ENCODE measurements at places on chromosomes 5 and 9.

DNA sequence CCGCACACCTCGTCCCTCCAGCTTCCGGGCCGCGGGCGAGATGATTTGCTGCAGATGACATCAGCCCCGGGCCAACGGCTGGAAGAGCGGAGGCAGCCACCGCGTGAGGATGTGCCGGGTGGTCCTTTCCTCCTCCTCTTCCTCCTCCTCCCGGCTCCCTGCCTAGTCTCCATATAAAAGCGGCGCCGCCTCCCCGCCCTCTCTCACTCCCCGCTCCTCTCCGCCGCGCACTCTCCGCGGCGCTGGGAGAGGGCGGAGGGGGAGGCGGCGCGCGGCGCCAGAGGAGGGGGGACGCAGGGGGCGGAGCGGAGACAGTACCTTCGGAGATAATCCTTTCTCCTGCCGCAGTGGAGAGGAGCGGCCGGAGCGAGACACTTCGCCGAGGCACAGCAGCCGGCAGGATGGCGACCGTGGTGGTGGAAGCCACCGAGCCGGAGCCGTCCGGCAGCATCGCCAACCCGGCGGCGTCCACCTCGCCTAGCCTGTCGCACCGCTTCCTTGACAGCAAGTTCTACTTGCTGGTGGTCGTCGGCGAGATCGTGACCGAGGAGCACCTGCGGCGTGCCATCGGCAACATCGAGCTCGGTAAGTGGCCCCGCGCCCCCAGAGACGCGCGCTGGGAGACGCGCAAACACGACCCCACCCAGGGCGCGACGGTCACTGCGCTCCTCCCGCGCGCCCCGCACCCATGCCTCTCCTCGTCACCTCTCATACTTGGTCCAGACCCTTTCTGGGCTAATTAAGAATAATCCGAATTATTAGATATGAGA is at the start of gene MAP1B:
Gene MAP1B, plus strand, starts transcription at position 345 of the 770 bp plus-strand sequence. Its CDS starts 57 bp downstream, at position 402.
- DNase-seq, result no peak

DNA sequence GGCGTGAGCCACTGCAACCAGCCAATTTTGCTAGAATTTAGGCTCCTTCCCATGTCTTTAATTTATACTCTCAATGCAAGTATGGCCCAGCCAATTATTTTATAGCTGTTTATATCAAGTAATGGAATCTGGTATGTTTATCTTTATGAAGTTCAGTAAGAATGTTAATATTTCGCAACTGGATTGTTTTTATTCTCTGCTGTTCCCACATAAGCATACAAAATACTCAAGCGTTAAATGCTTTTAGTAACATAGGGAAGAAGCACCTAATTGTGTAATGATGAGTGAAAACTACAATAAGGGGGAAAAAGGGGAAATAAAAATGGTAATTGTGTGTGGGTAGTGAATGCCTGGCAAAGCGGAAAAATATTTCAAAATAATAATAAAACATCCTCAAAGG is 21.3 kb downstream of the PWWP2A start:
- no peak for DNase-seq

DNA sequence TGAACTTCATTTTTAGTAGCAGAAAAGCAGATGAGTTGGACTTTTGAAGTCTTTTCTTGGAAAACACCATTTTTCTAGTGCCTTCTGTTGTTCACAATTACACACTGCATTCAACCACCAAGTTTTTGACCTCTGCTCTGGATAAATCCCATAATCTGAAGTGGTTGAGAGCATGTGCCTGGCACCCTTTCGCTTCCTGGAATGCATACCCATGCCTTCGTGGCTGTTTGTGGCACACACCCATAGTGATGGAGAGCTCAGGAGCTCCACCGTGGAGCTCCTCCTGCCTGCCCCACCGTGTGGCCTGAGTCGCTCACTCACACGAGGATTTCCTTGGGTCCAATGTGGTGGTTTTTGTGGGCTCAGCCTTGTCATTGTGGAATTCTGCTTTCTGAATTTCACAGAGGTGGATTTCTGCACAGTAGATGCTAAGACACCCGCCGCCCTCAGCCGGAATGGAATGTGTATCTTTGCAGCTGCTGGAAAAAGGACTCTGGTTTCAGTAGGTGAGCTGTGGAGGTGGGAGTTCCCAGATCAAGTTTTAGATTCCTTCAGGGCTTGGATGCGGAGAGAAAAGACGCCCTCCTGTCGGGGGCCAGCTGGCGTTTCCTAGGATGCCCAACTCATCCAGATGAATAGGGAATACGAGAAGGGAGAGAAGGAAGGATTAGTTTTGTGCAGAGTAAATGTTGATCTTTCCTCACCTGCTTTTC is 500.4 kb downstream of the IRX1 start:
- no peak for DNase-seq

DNA sequence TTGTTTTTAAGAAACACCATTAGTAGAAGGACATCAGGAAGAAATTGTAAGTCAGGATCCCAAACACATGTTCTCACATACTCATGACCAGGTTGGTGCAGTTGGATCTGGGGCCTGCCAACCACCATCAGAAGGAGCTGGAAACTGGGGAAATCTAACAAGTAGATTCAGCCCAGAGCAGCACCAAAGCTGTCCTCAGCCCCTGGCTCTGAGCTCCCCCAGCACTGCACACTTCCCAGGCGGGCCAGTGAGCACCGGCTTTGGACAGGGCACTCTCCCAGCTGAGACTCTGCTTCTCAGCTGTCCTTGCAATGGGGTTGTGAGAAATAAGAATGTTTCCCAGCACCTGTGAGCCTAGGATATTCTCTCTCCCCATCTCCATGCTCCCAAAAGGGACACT is 162.5 kb downstream of the PAX5 start:
- DNase-seq, result no peak

DNA sequence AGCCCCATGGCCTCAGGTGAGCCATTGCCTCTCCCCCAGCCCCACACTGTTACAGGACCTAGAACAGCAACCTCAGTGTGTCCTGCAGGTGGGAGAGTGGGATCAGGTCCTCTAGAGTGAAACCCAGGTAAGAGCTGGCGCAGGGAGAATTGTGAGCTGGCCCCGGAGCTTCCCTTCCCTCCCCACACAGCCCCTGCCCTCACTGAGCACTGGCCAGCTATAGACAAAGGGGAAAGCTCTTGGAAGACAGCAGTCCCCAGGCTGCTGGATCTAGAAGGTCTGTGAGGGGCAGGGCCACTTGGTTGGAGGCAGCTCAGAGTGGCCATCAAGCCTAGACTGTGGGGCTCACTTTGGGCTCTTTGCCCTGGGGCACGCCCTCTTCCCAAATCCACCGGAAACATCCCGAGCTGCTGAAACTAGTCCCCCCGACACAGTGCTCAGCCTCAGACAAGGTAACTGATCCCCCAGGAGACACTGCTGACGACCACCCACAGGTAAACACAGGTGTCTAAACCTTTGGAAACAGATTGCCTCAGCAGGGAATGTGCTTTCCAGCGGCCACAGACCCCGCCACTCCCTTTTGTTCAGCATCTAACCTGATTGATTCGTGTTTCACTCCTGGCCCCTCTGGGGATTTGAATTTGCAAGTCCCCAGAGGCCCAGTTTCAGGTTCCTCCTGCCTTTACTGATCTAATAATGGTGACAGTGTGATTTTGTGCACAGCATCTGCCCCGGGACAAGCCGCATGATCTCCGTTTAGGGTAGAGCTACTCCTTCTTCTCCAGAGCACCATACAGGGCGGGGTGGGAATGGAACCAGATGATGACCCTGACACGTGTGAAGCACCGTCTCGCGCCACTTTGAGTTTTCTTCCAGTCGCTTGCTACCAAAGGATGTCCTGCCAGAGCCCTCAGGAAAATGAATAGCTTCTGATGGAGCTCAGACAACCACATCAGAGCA is 42.2 kb upstream of the ADAMTS2 start:
- DNase-seq, result no peak

DNA sequence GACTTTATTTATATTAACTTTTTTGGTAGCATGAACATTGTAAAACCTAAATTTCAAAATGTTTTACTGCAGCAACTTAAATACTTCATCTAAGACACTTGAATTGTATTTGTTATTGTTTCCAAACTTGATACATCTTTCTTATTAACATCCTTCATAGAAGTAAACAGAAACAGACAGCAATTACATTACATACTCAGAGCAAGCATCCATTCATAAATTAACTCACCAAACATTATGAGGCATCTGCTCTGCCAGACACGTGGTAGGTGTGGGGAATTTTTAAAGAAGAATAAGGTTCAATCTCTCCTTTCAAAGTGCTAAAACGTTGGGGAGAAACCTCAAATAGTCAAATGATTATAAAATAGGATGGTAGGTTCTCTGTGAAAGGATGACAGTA is 130.8 kb downstream of the MUSK start:
- DNase-seq, result no peak

GRCh38 chr9:130526193-130526853 is 53.1 kb upstream of the FUBP3 start:
- DNase-seq, result no peak

- no peak for DNase-seq
These were observed 12.2 kb downstream of the AFAP1L1 start for GRCh38 chr5:149283626-149284480.

- peak; percentile 31 for DNase-seq
These were observed 1.3 kb downstream of the CD74 start for GRCh38 chr5:150411245-150411979.

DNA sequence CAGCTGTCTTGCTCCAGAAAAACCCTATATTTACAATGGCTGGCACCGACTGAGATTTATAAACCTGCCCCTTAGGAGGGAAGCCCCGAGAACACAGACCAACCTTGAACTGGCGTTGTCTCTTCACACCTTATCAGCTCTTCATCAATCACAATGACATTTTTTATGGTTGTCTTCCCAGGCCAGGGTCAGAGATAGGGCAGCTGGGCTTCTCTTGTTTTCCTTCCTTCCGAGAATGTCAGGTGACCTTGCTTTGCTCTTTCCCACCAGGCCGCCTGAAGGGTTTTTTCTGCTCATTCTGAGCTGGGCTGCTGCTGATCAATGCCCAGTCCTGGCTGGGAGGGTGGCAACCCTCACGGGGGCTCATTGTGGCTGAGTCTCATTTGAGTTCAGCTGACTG is 619.1 kb downstream of the CCDC171 start:
- no peak for DNase-seq

GRCh38 chr5:72410688-72411295 is 90.6 kb downstream of the PTCD2 start:
- no peak for DNase-seq

DNA sequence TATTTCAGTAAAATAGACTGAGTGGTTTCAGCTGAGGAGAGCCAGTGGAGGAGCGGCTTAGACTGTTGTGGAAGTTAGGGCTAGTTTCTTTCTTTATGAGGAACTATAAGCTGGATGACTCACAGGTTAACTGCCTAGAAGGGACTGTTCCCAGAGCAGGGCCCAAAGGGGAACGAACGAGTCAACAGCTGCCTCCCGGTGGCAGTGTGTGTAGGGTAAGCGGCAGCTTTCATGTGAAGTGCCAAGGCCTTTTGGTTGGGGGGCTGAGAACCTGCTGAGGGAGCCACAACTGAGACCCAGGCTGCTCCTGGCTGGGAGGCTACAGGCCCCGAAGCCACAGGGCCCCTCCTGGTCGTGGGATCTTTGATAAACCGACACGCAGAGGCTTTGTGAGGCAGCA is 7.0 kb downstream of the SQSTM1 start:
- DNase-seq, result no peak

DNA sequence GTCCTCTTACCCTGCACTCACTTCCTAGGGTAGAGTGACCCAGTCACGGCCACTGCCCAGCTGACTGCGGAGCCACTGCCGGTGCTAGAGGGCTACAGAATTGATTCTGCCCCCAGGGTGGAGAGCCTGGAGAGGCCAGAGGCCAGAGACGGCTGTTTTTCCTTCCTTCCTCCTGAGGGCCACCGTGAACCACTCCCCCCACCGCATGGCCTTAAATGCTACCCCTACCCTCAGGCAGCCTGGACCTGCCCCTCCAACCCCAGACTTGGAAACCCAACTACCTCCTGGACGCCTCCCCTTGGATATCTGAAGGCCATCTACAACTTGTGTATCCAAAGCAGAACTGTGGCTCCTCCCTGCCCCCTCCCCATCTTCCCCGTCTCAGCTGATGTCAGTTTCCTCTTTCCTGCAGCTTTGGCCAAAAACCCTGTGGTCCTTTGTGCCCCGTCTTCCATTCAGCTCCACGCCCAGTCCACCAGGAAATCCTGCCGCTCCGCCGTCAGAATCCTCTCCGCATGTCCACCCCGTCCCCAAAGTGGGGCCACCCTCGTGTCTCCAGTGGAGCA is 16.3 kb downstream of the SH2D3C start:
- DNase-seq, result no peak

DNA sequence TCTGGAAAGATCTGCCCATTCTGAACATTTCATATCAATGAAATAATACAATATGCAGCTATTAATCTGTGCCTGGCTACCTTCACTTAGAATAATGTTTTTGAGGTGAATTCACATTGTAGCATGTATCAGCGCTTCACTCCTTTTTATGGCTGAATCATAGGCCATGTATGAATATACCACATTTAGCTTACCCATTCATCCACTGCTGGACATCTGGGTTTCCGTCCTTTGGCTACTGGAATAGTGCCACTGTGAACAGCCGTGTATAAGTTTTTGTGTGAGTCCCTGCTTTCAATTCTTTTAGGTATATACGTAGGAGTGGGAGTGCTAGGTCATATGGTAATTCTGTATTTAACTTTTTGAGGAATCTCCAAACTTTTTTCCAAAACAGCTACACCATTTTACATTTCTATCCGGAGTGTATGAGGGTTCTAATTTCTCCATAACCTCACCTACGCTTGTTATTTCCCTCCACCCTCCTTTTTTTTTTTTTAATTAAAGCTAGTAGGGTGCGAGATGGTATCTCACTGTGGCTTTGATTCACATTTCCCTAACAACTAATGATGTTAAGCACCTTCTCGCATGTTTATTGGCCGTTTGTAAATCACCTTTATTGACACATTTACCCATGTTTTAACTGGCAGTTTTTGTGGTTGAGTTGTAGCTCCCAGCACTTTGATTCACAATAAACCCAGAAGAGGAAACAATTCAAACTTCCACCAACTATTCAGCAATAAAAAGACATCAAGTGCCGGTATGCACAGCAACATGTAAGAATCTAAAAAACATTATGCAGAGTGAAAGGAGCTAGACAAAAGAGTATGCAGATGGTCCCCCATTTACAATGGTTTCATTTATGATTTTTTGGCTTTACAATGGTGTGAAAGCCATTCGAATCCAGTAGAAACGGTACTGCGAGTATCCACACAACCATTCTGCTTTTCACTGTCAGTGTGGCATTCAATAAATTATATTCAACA is 8.1 kb downstream of the SEMA4D start:
- no peak for DNase-seq

DNA sequence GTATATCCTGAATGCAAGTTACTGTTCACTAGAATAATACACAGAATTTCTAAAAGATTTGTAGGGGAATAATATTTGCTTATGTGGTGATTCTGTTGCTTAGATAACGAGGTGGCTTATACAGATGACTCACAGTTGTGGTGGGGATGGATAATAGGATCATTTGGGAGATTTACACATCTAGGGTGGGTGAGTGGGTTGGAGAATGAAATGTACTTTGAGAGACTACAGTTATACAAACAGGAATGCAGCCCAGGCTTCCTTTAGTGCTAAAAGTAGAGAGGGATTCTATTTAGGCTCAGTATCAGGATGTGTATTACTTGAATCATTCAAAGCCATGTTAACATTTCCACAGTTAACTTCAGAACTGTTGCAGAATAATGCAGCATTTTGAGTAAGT is 1.8 kb downstream of the CTXN3 start:
- DNase-seq, result no peak

GRCh38 chr9:93035821-93036351 is 22.6 kb upstream of the SUSD3 start:
- no peak for DNase-seq
